Fibroblast of skin of right biceps (primary cell): ENCODE measurements at places on chromosomes 5 and 9.
A peak's percentile ranks its signal among the peaks of the same experiment; 100 is the strongest.

DNA sequence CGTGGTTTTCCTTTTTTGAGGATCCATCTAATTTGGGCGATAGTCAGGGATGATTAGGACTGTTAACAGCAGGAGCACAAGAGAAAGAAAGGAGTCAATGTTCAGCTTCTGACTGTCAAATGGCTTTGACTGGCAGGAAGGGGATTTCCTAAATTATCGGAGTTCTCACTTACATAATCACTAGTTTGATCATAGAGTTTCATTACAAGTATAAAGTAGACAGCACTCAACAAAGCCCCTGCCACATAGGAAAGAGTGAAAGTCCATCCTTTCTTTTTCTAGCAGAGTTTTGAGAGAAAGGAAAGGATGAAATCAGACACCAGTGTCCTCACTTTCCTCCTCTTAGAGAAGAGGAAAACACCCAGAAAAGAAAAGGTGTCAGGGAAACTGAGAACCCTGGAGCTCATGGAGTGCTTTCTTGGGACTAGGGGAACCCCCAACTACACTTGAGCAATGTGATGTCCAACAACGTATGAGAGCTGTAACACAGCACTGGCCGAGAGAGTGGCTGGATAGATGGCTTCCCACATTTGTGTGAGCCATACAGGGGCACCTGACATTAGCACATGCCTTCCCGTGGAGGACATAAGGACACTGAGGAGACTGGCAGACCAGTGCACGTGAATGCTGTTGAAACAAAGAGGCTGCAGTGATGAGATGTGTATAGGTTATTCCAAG lies 26.0 kb upstream of the LPAR1 start:
- no peak for DNase-seq

- no peak for DNase-seq
Measured at GRCh38 chr5:17167171-17167891, 50.1 kb upstream of the BASP1 start.

DNA sequence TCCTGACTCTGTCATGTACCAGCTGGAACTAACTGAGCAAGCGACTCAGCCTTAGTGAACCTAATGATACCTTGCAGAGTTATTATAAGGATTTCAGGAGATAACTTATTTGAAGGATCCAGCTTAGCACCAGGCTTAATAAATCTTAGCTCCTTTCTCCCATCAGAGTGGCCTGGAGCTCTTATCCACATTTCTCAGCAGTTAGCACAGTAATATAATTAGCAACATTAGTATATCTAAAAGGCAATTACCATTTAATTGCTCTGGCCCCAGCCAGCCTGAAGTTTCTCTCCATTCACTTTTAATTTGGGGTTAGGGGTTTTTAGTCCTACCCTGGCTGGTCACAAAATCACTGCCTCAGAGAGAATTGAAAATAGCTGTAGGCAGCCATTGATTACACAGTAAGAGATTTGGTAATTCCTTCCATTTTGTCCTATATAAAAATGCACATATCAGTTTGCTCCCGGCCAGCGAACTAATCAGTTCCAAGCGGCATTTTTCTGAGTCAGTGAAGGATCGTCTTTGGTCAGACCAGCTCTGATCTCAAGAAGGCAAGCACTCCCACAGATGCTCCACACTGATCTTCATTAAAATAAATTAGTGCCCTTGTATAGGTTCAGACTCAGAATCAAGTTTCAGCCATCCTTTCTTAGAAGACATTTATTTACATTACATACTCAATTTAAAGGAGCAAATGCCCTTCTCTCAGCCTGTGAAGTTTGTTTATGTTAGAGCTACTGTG lies 56.6 kb downstream of the SNCAIP start:
- no peak for DNase-seq

- DNase-seq = no peak
Measured at GRCh38 chr9:70073193-70073592, 29.5 kb downstream of the MAMDC2 start.

DNA sequence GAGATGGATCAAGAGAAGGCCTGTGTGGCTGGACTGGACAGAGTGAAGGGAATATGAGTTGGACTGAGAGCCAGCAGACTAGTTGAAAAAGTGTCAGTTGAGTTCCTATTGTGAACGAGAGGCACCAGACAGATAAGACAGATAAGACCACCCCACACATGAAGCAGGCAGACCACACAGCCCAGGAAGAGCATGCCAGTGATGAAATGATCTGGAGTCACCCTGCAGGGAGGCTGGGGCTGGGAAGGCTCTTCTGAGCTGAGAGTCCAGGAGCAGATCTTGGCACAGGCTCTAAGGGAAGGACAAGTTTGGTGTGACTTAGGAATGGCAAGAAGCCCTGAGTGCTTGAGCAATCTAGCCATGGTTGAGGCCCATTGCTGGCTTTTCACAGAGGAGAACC lies 10.6 kb upstream of the SLC25A48 start:
- DNase-seq = no peak

DNA sequence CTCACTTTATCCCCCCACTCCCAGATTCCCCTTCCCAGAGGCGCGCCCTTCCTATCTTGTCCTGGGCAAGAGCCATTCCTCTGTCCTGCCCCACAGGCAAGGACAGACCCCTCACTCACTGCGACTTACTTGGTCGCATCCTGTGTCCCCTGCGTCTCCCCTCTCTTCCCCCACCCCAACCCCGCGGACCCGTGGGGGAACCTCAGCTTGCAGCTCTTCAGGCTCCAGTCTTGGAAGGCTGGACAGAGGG lies 542 bp downstream of the GGTA1 start:
- DNase-seq = no peak

- peak; percentile 77 for DNase-seq
Measured at GRCh38 chr9:127899128-127899943, at the start of gene ST6GALNAC6. Gene ST6GALNAC6 (minus strand): TSS chr9:127899603. CDS start chr9:127897981, 1,622 bp downstream.
